Osteocyte (in vitro differentiated cells): ENCODE measurements at places on chromosomes 2 and 18. TPM values are rescaled to one million over a fixed set of nuclear protein-coding genes. Genes with fewer than 3 reads are reported as not detected.

Gene IL36A
- not detected in 2 replicates for total RNA-seq

Gene VWC2L
- total RNA-seq = not detected in 2 replicates

Gene TRIM54
- total RNA-seq = not detected in 2 replicates

Gene AQP12B
- not detected in 2 replicates for total RNA-seq

Gene XDH
- 0.78 and 0.99 TPM in 2 replicates for total RNA-seq

Gene LYG1
- total RNA-seq = 1.1 and 1.8 TPM in 2 replicates

Gene TLX2
- not detected in 2 replicates for total RNA-seq

Gene LONRF2
- 0.26 and 0.32 TPM in 2 replicates for total RNA-seq

- no peak overlapping the region for H3K4me3 ChIP-seq
- no peak for DNase-seq
Measured at GRCh38 chr2:113252047-113252590, 26.6 kb downstream of the PAX8 start.

DNA sequence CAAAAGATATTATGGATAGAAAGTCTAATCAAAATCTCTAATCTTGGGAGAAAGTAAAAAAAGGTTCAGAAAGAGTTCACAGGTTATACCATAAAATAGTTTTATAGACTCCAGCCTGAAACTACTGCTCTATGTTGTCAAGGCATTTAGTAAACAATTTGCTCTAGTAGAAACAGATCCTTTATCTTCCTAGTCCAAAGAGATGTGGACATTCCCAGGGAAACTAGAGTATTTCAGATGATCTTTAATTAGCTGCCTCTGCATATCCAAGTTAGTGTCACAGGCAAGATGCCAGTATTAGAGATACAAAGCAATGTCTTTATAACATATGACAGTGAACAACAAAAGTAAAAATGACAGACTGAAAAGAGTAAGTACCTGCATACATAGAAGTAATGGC is 708.6 kb downstream of the CCDC85A start:
- no peaks in the 10 kb centered on the region for H3K36me3 ChIP-seq
- peaks cover 19% of the 10 kb centered on the region for H3K27me3 ChIP-seq
- H3K4me1 ChIP-seq = no peaks in the 10 kb centered on the region
- H3K27ac ChIP-seq = no peak overlapping the region

DNA sequence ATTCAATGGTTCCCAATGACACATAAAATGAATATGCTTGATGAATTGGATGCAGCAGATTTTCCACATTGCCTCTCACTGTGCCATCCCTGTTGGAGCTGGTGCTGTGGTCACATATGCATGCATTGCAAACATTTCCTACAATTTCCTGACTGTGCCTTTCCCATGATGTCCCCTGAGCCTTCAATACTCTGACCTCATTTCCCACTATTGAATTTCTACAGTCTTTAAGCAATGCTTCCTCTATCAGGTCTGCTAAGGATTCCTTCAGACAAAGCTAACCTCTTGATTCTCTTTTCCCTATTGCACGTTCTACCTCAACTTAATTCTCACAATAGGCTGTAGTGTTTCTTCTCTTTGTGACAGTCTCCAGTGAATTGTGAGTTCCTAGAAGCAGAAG is 342.5 kb upstream of the CRIM1 start:
- no peak overlapping the region for H3K4me3 ChIP-seq
- H3K4me1 ChIP-seq = no peaks in the 10 kb centered on the region
- no peak for DNase-seq
- peaks cover 13% of the 10 kb centered on the region for H3K27me3 ChIP-seq
- H3K36me3 ChIP-seq = no peaks in the 10 kb centered on the region

DNA sequence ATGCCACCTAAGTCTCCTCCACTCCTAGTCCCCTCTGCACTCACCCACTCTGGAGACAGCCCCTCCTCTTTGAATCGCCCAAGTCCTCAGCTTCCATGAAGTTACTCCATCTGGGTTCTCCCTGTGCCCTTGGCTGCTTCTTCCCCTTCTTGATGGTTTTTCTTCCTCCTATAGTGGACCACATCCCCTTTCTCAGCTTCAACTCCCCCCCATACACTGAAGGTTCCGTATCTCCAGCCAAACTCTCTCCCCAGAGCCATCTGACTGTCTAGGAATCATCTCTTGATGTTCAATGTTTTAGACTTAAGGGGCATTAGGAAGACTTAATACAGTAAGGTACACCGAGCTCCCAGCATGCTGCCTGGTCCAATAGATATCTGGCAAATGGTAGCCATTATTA is 39.6 kb downstream of the EMX1 start:
- H3K4me1 ChIP-seq = no peaks in the 10 kb centered on the region
- no peaks in the 10 kb centered on the region for H3K27me3 ChIP-seq
- no peak overlapping the region for H3K27ac ChIP-seq
- no peak overlapping the region for H3K4me3 ChIP-seq
- no peak for DNase-seq

GRCh38 chr2:49845671-49846070 is 691.4 kb upstream of the FSHR start:
- no peak for DNase-seq
- no peak overlapping the region for H3K27ac ChIP-seq
- H3K27me3 ChIP-seq = no peaks in the 10 kb centered on the region
- no peaks in the 10 kb centered on the region for H3K4me1 ChIP-seq
- no peak overlapping the region for H3K4me3 ChIP-seq

DNA sequence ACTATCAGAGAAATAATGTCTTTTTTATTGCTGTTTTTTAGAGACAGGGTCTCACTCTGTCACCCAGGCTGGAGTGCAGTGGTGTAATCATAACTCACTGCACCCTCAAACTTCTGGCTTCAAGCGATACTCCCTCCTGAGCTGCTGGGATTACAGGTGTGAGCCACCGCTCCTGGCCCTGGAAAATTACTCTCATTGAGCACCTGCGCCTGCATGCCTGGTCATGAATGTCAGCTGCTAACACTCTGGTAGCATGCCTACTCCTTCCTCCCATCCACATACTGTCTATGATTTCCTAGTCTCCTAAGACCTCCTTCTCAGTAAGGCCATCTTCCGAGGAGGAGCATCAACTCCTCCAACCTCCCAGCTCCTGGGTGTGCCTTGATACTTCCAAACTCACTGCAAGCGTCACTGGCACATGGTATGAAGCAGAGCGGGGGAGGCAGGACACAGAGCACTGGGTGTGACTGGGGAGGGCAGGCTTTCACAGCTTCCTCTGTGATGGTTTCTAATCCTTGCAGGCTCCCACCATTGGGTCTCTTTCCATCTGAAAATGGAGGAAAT is 1.6 kb upstream of the MAP2 start:
- no peak overlapping the region for H3K27ac ChIP-seq
- DNase-seq = no peak
- H3K4me3 ChIP-seq = no peak overlapping the region
- peaks cover 39% of the 10 kb centered on the region for H3K27me3 ChIP-seq
- peaks cover 36% of the 10 kb centered on the region for H3K4me1 ChIP-seq

DNA sequence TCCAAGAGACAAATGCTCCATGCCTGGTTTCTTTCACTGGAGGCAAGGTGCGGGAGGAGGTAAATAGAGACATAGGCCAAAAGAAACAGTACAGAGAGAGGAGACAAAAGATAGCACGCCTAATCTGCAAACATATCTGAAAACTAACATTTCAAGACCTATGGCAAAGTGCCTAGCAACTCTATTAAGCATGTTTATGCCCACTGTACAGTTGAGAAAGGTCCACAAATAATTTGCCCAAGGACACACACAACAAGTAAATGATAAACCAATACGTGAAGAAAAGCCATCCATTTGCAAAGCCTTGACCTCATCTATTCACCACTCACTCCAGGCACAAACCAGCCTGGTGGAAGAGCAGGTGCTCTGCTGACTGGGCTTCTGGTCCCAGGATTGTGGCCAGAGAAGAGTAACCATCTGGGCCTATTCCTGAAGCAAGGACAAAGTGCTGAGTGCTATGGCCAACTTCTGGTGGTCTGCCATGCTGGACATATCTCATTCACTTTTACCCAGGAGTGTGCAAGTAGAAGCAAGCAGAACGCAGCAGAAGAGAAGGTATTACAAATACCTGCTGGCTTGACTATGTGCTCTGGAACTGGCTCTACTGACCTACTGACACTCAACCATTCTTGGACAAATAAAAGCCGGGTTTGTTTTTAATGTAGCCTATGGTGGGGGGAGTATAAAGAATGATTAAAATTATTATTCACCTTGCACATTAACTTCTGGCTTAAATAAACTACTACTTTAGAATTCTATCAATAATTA is 25.3 kb downstream of the TMEM131 start:
- no peaks in the 10 kb centered on the region for H3K27me3 ChIP-seq
- H3K27ac ChIP-seq = no peak overlapping the region
- no peak for DNase-seq
- H3K4me1 ChIP-seq = peaks cover 5% of the 10 kb centered on the region
- no peak overlapping the region for H3K4me3 ChIP-seq

- H3K27ac ChIP-seq = peak overlapping the region; percentile 97
- no peak for DNase-seq
- no peaks in the 10 kb centered on the region for H3K27me3 ChIP-seq
Measured at GRCh38 chr2:102061962-102062795, 70.4 kb downstream of the IL1R2 start.

GRCh38 chr18:13688191-13689136 is 37.9 kb downstream of the FAM210A start:
- H3K27ac ChIP-seq = no peak overlapping the region
- DNase-seq = no peak
- no peak overlapping the region for H3K4me3 ChIP-seq
- H3K4me1 ChIP-seq = peaks cover 25% of the 10 kb centered on the region

- peaks cover 11% of the 10 kb centered on the region for H3K36me3 ChIP-seq
- no peak for DNase-seq
- no peaks in the 10 kb centered on the region for H3K4me1 ChIP-seq
- H3K27me3 ChIP-seq = no peaks in the 10 kb centered on the region
- H3K4me3 ChIP-seq = no peak overlapping the region
Measured at GRCh38 chr18:41613003-41613609, 341.9 kb upstream of the PIK3C3 start.

DNA sequence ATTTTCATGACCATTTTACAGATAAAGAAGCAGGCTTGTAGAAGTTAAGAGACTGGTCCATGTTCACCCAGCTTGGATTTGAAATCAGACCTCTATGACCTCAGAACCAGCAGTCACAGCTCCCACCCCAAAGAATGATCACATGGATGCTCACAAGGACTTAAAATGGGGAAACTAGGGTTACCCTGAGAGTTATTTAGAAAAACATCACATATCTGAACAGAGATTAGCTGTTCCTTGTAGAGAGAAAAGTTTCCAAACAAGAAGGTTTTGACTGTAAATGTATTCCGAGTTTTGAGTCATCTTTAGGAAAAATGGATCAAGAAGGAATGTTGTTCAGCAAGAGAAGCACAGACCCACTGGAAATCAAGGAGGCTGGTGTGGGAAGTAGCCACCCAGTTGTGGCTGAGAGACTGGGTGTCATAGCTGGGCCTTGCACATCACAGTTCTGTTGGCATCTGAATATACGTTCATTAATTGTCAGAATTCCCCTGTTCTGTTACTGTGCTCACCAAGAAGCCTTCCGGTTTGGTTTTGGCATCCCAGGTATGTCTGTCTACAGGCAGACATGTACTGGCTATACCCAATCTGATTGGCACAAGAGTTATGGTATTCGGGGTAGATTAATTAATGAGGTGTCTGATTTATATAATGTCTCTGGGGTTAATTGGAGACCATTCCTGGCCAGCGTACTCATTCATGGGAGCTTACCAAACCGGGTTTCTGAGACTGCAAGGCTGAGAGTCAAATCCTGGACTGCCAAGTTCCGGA is 371.8 kb upstream of the SLC14A2 start:
- no peak overlapping the region for H3K4me3 ChIP-seq
- peaks cover 18% of the 10 kb centered on the region for H3K4me1 ChIP-seq
- H3K36me3 ChIP-seq = no peaks in the 10 kb centered on the region
- H3K27me3 ChIP-seq = peaks cover 2% of the 10 kb centered on the region
- no peak for DNase-seq

GRCh38 chr2:118835746-118836410 is 11.6 kb downstream of the EN1 start:
- peaks cover 9% of the 10 kb centered on the region for H3K4me1 ChIP-seq
- H3K4me3 ChIP-seq = peak overlapping the region; percentile 73
- DNase-seq = no peak
- no peak overlapping the region for H3K27ac ChIP-seq
- peaks cover 85% of the 10 kb centered on the region for H3K27me3 ChIP-seq

GRCh38 chr2:161703863-161704262 is 79.6 kb downstream of the SLC4A10 start:
- no peaks in the 10 kb centered on the region for H3K36me3 ChIP-seq
- no peak for DNase-seq
- H3K4me3 ChIP-seq = no peak overlapping the region
- H3K27me3 ChIP-seq = no peaks in the 10 kb centered on the region
- no peaks in the 10 kb centered on the region for H3K4me1 ChIP-seq

DNA sequence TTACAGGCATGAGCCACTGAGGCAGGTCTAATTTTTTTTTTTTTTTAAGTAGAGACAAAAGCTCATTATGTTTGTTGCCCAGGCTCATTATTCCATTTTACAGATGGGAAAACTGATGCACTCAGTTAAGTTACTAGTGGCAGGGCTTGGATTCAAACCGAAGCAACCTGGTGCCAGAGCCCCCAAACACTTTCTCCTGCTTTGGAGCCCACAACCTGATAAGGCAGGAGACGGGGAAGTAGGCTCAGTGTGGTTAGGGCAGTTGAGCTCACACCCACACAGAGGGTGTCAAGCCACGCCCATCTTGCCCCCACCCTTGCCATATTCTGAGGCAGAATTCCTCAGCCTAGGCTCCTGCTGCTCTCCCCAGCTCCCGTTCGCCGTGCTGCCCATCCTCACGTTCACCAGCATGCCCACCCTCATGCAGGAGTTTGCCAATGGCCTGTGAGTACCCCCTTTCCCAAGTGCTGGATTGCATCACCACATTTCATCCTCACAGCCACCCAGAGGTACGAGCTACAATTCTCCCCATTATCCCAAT is 5.8 kb upstream of the CTDSP1 start:
- no peaks in the 10 kb centered on the region for H3K27me3 ChIP-seq
- no peak for DNase-seq
- H3K4me1 ChIP-seq = peaks cover 21% of the 10 kb centered on the region
- no peak overlapping the region for H3K4me3 ChIP-seq
- H3K36me3 ChIP-seq = no peaks in the 10 kb centered on the region
- no peak overlapping the region for H3K27ac ChIP-seq

- H3K36me3 ChIP-seq = no peaks in the 10 kb centered on the region
- no peak overlapping the region for H3K27ac ChIP-seq
- no peak for DNase-seq
- H3K4me3 ChIP-seq = no peak overlapping the region
- no peaks in the 10 kb centered on the region for H3K27me3 ChIP-seq
- H3K4me1 ChIP-seq = peaks cover 19% of the 10 kb centered on the region
Measured at GRCh38 chr2:190714958-190715357, 66.1 kb downstream of the NAB1 start.
